Vein endothelial cell (primary cell): ENCODE measurements at places on chromosomes 6 and 20. TPM values are rescaled to one million over a fixed set of nuclear protein-coding genes. Genes with fewer than 3 reads are reported as not detected.

Gene WFDC8
- total RNA-seq, result not detected in 2 replicates

Gene EDN1
- 379 and 612 TPM in 2 replicates for total RNA-seq

Gene LRRC73
- 0.19 and 0.65 TPM in 2 replicates for total RNA-seq

Gene STMND1
- not detected in 2 replicates for total RNA-seq

Gene FRS3
- total RNA-seq, result 1.3 and 2.0 TPM in 2 replicates

Gene NOX3
- total RNA-seq, result not detected in 2 replicates

Gene SPATS1
- total RNA-seq, result not detected in 2 replicates

Gene SLC22A7
- not detected in 2 replicates for total RNA-seq

Gene SNTA1
- 7.1 and 8.5 TPM in 2 replicates for total RNA-seq

Gene SLC17A1
- total RNA-seq, result not detected in 2 replicates

Gene METTL24
- not detected in 2 replicates for total RNA-seq

Gene SEL1L2
- total RNA-seq, result not detected in 2 replicates

Gene MCM8
- total RNA-seq, result 5.9 and 9.2 TPM in 2 replicates

Gene GPR63
- total RNA-seq, result 0.19 TPM in 1 of 2 replicates, not detected in the other

Gene GRIK2
- not detected in 2 replicates for total RNA-seq

Gene CFB
- total RNA-seq, result 0.98 and 1.2 TPM in 2 replicates

Gene ELOVL2
- total RNA-seq, result not detected in 2 replicates

Gene TSHZ2
- 0.96 and 0.98 TPM in 2 replicates for total RNA-seq

Gene VWA7
- total RNA-seq, result 0.10 and 0.65 TPM in 2 replicates

Gene BACH2
- total RNA-seq, result 1.8 and 2.9 TPM in 2 replicates

Gene OLIG3
- not detected in 2 replicates for total RNA-seq

Gene ANGPT4
- total RNA-seq, result not detected in 2 replicates

Gene PLAGL2
- total RNA-seq, result 6.9 and 7.5 TPM in 2 replicates

Gene RIPPLY2
- not detected in 2 replicates for total RNA-seq

Gene BPIFB4
- not detected in 2 replicates for total RNA-seq

Gene COX4I2
- total RNA-seq, result not detected in 2 replicates

Gene ACOT8
- 24.2 and 30.1 TPM in 2 replicates for total RNA-seq

Gene ZNF334
- total RNA-seq, result under 0.01 and 0.48 TPM in 2 replicates

Gene NRSN1
- total RNA-seq, result not detected in 2 replicates

Gene CGA
- not detected in 2 replicates for total RNA-seq

Gene HSF2
- 12.4 and 14.1 TPM in 2 replicates for total RNA-seq
